ENCODE measurements at places on chromosomes 16 and 17.
A peak's percentile ranks its signal among the peaks of the same experiment; 100 is the strongest.

DNA sequence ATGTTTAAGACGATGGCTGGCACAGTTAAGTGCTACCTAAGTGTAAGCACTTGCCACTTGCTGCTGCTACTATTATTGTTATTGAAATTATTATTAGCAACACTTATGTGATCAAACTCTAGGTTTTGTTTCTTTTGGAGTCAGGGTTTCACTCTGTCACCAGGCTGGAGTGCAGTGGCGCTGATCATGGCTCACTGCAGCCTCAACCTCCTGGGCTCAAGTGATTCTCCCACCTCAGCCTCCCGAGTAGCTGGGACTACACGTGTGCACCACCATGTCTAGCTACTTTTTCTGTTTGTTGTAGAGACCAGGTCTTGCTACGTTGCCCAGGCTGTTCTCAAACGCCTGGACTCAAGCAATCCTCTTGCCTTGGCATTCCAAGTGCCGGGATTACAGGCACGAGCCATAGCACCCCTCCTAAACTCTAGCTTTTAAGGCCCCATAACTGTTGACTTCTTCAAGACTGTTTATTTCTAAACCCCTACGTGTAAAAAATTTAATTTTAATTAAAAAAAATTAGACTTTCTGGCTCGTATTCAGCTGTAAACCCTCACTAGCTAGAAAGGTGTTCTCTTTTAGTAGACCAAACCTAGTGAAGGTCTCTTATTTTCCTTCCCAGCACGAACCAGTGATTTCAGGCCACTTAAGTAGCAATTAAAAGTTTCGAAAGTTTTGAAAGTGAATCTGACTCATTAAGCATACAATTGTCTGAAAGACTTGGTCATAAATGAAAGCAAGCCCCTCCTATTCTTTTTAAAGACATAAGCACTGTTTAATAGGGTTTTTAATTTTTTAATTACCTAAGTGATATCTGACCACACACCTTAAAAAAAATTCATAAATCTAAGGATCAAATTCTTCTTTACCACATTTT, 11.7 kb upstream of the SCNN1B start:
- no peak for DNase-seq

- no peak for DNase-seq
Measured at GRCh38 chr17:2124391-2124790, 69.5 kb downstream of the HIC1 start.

GRCh38 chr16:30585022-30585399, 486 bp downstream of the ZNF785 start:
- no peak for DNase-seq

GRCh38 chr16:48244080-48244862, at the start of gene LONP2:
LONP2 (plus strand) TSS chr16:48244300; CDS start chr16:48244389, 89 bp downstream.
- peak; percentile 82 for DNase-seq

Data from stimulated activated CD8-positive, alpha-beta memory T cell treated with anti-CD3 and anti-CD28 coated beads, Interleukin-2, amount 100 ng/mL, for 1 hour (primary cell).